ENCODE measurements at places on chromosomes 5 and 9.

- DNase-seq = no peak
These were observed 16.2 kb downstream of the PRRC2B start for GRCh38 chr9:131410044-131410491.

DNA sequence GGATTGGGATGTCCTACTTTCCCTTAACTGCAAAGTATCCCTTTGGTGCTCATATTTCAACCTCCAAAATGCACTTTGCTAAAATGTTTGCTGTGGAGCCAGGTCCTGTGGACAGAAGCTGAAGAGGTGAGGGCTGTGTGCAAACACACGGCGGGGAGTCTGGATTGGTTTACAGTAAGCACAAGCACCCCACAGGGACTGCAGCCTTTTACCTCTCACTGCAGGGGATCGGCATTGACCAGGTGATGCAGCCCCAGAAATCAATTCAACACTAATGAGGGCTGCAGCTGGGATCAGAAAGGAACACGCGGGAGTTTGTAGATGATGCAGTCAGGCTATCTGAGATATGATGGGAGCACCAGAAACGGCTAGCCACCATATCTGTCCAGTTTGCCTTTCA lies 450.9 kb downstream of the CCDC171 start:
- DNase-seq = no peak

GRCh38 chr5:39102684-39103155 lies 28.5 kb upstream of the RICTOR start:
- DNase-seq = no peak

DNA sequence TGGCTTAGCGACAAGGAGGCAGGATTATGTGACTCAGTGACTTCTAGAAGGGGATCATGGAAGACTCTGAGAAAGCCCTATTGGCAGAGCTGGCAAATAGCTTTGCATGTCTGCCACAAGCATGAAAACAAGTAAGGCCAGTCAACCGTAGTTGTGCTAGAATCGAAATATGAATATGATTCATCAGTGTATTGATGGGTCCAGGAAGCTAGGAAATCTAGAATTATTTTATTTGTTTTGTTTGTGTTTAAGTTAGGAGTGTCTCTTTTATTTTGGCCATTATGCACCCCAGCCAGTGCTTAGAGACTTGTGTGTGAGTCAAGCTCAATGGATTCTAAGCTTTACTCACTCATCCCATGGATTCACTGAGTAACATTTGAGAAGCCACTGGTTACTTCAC lies 3.8 kb upstream of the ITGA2 start:
- DNase-seq = no peak

DNA sequence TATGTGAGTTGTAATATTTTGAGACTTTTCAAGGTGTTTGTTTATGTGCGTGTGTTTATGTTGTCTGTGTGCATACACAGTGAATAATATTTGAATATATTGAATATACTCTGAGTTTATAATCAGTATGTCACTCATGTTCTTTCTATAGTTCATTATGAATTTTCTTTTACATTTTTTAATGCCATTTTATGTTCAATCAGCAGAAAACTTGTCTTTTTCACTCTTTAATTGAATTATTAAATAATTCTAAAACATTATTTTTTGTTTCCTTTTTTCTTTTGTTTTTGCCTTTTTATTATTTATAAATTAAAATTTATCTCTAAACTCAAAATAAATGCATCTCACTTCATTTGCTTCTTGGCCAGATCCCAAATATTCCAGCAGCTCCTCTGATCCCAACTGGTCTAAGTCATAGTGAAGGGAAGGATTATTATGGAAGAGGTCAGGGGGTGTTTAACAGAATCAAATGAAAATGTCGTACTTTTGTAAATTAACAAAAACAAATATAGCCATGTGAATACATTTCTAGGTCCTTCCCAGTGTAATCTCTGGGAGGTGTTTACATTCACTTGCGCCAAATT lies 188.9 kb downstream of the KDM4C start:
- DNase-seq = no peak

- no peak for DNase-seq
These were observed 584 bp downstream of the LMAN2 start for GRCh38 chr5:177350776-177351391.

DNA sequence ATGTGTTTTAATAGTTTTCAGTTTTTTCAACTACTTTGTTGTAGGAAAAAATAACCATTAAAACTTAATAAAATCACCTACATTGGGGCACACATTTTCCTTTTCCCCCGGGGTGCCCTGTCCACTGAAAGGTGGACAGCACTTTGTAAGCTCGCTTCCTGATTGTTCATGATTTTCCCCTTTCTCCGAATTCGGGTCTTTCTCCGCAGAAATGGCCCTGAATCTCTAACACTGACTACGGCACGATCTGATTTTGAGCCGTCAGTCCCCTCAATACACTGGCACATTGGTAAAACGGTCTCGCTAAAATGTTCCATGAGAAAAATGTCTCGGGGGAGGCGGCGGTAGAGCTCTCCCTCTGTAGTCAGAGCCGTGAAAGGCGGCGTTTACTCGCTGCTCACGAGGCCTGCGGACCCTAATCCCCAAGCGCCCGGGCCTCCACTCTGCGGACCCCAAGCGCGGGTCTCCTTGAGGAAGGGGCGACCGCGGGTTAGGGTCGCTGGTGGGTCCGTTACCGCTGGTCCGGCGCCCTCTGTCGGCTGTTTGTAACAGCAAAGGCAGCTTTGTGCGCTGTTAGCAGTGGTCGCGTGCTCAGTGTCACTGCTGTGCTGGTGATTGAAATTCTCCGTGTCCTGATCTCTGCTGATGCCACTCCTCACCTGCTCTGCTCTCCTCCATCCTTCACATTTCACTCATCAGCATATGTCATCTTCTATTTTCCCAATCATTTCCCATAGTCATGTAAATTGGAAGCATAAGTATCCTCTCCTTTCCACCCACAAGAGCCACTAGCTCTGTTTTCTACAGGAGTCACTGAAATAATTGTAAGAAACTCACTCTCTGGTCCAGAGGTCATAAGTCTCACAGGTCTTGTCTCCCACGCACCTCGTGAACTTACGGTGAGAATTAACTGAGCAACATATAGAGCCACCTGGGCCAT lies 10.8 kb upstream of the IFNA2 start:
- no peak for DNase-seq

DNA sequence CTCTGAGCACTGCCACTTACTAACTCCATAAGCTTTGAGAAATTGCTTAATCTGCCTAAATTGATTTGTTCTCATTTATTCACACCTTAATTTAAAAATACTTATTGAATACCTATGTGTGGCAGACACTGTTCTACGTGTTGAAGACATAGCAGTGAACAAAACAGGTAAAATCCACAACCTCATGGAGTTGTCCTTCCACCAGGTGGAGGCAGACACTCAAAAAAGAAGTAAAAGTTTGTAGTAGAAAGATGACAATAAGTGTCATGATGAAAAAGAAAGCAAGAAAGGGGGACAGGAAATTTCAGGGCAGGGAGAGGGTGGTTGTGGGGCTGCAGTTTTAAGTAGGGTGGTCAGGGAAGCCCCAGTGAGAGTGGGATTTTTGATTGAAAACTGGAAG lies 94.9 kb downstream of the SREK1 start:
- DNase-seq = no peak

GRCh38 chr5:10607666-10608073 lies 43.8 kb downstream of the ANKRD33B start:
- DNase-seq = no peak

DNA sequence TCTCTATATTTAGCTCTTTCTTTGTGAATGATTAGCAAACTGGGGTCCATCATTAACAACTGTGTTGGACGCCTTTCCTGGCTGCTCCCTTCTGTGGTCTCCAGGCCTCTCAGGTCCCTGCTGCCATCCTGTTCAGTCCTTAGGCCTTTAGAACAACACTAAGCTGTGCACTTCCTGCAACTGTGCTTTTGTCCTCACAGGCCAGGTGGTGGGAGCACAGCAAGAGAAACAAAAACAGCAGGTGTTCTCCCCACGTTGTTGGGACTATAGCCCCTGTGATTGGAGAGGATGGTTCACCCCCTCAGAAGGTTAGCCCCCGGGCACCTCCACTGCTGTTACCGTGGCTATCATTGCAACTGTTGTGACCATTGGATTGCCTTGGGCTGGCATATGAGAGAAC lies 41.7 kb upstream of the CLINT1 start:
- no peak for DNase-seq

DNA sequence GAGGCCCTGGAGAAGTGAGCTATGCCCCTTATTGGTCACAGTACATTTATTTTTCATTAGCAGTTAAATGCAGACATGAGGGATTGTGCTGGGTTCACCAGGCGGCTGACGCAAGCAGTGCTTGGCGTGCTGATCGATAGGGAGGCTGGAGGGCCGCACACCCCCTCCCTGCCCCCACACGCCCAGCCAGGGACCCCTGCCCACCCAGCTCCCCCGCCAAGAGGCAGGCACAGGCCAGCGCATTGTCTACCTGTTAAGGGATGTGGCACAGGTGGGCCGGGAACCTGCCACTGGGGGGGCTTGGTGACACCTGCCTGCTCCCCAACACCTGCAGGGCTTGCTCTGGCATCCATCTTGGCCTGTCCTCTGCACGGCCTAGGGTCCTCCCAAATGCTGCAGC lies 39.2 kb downstream of the HK3 start:
- no peak for DNase-seq

DNA sequence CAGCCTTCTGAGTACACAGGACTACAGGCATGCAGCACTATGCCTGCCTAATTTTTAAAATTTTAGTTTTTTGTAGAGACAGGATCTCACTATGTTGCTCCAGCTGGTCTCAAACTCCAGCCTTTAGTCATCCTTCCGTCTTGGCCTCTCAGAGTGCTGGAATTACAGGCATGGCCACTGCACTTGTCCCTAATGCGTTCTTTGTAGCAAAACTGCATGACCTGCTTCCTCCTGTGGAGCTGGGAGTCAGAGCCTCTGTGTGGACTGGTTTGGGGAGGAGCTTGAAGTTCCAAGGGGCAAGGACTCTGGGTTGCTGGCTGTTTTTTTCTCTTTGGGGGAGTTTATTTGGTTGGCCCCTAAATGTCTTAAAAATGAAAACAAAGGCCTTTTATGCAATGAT lies 22.7 kb upstream of the ANKRD34B start:
- no peak for DNase-seq

- DNase-seq = no peak
These were observed 27.6 kb upstream of the CXCL14 start for GRCh38 chr5:135606431-135606830.

GRCh38 chr9:70609542-70610286 lies 195.3 kb upstream of the KLF9 start:
- DNase-seq = no peak

- DNase-seq = no peak
These were observed 148.0 kb downstream of the TARS1 start for GRCh38 chr5:33588654-33589372.

DNA sequence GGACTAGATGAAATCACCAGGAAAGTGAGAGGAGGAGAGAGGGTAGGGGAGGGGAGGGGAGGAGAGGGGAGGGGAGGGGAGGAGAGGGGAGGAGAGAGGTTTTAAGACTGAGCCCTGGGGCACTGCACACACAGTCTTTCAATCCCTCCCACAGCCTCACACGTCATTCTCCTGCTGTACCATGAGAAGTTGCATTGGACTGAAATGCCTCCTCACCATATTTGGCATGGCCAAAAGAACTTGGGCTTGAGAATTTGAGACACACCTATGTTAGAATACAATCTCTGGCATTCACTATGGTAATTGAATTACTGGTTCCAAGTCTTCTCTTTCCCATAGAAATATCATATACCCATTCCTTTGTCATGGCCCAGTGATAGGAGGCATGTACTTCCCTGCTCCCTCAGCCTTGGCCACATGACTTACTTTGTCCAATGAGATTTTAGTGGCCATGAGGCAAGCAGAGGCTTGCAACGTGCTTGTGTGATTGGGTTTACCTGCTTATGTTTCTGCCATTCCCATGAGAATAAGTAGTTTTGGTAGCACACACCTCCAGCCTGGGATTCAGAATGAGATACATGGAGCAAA lies 133.3 kb upstream of the SMARCA2 start:
- DNase-seq = no peak

- no peak for DNase-seq
These were observed 11.6 kb upstream of the CETN3 start for GRCh38 chr5:90421136-90421535.

GRCh38 chr5:143516249-143516648 lies 112.8 kb upstream of the NR3C1 start:
- no peak for DNase-seq

DNA sequence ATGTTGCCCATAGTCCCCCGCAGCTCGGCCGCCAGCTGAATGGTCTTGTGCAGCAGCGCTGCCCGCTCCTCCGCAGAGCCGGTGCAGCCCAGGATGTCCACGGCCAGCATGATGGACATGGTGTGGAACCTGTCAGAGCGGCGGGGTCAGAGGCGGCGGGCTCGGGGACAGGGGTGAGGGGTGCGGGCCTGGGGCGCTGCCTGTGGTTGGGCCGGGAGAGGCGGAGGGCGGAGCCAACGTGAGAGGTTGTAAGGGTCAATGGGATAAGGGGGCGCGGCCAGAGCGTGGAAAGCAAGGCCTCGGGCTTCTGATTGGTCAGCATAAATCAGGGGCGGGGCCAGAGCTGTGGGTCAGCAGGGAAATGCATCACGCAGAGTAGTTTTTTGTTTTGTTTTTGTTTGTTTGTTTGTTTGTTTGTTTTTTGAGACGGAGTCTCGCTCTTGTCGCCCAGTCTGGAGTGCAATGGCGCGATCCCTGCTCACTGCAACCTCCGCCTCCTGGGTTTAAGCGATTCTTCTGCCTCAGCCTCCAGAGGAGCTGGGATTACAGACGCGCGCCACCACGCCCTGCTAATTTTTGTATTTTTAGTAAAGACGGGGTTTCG lies 6.8 kb upstream of the TOR2A start:
- DNase-seq = no peak

DNA sequence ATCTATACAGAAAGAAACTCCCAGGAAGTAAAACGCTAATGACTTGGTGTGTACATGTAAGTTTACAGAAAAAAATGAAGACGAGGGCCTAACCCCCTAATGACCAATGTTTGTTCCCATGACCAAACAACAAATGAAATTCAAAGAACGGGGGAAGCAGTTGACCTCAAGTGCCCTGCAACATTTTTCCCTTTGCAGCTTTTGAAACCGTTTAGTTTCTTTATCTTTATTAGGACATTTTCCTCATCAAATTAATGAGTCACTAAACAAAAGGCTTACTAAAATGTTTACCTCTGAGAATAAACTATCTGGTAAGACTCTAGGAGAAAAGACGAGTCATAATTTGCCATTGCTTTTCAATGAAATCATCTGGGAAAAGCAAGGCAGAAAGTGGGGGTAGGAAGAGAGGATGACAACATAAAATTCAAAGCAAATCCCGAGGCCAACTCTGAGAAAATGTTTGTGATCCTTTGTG lies 57.4 kb downstream of the LHFPL2 start:
- peak; percentile 45 for DNase-seq

DNA sequence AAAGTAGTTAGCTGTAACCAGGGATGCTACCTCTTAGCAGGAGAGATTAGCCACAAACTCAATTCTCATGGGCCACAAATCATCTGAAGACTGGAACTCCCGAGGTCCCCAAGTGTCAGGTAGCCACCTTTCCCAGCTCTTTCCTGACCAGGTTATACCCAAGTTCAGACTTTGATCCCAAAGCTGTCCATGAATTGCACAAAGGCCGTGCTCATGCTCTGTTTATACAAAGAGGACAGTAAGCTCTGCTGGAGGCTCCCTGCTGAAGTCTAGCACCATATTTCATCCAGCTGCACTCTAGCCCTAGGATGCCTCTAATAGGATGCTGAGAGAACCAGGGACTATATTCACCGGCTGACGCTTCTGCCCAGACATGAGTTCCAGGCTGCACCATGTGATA lies 271.0 kb upstream of the ADAMTSL1 start:
- DNase-seq = no peak

- no peak for DNase-seq
These were observed 54.5 kb upstream of the OLFM1 start for GRCh38 chr9:135032868-135033460.
